PC-3 (cell line): ENCODE measurements at places on chromosomes 7 and 10. TPM values are rescaled to one million over a fixed set of nuclear protein-coding genes. Genes with fewer than 3 reads are reported as not detected.

GRCh38 chr7:112370436-112370835 is 79.8 kb upstream of the IFRD1 start:
- no peak for DNase-seq

GRCh38 chr7:36287371-36288241 is 102.1 kb upstream of the ANLN start:
- DNase-seq: peak; percentile 67

The LRRC18 gene
- total RNA-seq: not detected in 2 replicates

DNA sequence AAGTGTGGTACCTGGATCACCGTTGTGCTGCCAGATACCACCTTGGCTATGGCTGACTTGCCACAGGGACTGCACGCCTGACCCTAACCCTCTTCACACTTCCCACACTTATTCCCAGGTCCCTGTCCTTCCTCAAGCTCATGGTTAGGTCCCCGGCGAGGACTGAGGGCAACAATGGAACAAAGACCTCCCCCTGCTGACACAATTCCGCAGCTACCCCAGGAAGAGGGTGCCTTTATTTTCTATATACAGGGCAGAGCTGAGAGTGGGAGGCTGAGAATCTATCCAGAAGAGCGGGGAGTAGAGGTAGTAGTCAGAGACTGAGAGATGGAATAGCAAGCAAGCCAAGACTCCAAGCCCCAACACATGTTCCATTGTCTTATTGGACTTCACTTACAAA is 118.1 kb upstream of the SEM1 start:
- DNase-seq: no peak

DNA sequence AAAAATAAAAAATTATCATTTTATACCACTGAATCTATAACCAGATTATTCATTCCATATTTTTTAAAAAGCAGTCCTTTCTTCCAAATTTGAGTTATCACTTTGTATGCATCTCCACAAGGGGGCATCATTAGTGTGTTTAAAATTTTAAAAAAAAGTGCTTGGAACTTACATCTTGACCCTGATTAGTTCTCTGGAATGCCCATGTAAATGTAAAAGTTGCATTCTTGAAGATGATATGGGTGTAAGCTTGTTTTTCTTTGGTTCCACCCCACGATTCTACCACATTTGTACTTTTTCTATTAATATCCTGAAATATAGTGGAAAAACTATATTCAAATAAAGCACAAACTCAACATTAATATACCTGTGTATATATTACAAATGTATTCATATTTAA is 144.9 kb downstream of the ELAPOR2 start:
- DNase-seq: peak; percentile 53

DNA sequence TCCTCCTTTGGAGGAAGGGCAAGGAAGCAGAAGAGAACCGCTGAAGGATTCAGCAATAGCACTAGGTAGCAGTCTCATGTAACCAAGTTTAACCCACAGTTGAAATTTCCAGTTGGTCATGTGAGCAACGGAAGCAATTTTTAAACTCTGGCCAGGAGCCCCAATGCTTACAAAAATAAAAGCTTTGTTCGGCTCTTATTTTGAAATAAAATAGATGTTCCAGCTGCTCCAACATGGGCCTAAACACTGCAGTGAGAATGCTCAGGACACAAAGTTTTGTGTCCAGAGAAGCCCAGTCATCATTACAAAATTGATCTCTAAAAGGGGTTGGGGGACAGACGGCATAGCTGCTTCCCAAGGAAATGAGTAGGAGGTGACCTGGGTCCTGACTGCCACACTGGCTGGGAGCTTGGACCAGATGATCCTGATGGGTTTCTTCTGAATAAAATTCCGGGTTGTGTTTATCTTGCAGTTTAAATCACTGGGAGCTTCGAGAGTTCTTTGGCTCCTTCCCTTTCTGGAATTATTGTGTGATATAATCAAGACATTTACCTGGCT is 452 bp upstream of the TMEM140 start:
- DNase-seq: no peak
